Natural killer cell treated with Interleukin-12 subunit alpha and Interleukin-12 subunit beta and Interleukin-15 and Interleukin-18, amount 100 ng/mL, for 72 hours (primary cell): ENCODE measurements at places on chromosomes 2 and 18. TPM values are rescaled to one million over a fixed set of nuclear protein-coding genes. Genes with fewer than 3 reads are reported as not detected.

GRCh38 chr2:69570474-69570873, 73.1 kb downstream of the AAK1 start:
- DNase-seq: no peak

DNA sequence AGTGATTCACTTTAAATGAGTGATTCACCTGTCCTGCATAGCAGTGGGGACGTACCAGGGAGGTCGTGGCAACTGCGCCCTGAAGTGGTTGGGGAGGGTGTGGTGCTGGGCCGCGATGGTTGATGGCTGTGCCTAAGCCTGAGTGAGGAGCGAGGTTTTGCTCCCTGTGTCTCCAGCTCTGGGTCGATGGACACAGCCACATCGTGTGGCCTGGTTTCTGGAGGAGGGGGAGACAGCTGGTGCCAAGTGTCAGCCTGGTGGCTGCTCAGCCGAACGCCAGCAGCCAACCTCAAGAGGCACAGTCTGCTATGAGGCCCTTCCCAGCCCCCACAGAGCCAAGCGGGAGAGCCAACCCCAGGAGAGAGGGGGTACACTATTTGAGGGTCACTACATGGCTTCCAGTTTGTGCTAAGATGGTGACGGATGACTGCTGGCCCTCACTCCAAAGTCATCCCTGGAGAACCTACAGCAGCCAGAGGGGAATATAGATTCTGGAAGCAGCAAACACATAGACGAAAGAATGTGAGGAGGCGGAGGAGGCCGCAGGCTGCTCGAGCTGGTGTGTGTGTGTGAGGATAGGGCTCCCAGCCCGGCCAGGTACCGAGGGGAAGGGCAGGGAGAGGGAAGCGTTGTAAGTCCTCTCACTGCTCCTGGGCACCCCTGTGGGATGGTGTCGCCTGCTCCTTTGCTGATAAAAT, 58.6 kb upstream of the OTOF start:
- no peak for DNase-seq

- DNase-seq: no peak
Observed at GRCh38 chr2:64504774-64505720, 19.1 kb upstream of the AFTPH start.

DNA sequence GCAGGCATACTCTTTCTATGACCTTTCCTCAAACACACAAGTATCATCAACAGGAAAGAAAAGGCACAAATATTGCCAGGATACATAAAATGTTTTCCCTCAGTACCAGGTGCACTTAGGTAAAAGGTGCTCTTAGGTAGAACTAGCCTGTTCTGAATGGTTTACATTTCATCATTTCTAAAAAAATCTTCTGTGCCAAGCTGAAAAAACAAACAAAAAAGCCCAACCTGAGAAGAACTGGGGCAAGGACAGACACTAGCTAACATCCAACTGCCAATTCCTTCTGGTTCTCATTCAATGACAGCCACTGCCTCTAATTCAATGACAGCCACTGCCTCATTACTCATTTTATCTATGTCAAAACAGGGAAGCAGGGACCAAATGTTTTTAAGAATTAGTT, 68.5 kb downstream of the SPIRE1 start:
- no peak for DNase-seq

GRCh38 chr2:66982766-66983165, 414.4 kb upstream of the ETAA1 start:
- no peak for DNase-seq

- DNase-seq: no peak
Observed at GRCh38 chr18:8982416-8983183, 119.9 kb upstream of the NDUFV2 start.

- no peak for DNase-seq
Observed at GRCh38 chr2:64837925-64838641, 151.1 kb upstream of the SLC1A4 start.

DNA sequence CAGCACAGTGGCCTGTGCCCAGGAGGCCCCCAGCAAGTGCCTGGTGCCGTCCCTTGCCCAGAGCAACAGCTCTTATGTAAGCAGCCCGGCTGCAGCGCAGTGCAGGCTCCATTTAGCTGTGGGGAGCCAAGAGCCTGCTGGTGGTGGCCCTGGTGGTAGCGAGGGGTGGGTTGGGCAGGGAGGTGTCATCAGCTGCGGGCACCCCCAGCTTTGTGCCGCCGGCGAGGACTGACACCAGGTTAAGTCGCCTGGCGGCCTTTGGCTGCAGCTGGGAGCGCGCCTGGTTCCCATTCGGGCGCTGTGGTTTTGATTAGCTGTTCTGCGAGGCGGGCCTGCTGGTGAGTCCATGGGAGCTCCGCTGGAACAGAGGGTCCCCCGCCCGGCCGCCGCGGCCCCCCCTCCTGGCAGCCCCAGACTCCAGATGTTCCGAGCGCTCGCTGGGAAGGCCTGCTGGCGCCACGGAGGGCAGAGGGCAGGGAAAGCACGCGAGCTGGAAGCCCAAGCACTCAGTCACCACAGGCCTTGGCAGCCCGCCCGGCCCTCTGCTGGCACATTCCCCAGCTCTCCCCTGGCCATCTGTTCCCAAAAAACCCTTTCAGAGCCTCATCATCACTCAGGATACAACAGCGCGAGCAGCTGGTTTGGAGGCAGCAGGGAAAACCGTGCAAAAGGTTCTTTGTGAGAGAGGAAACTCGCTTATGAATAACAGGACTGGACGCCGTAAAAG, 18.4 kb downstream of the ATOH8 start:
- DNase-seq: no peak

DNA sequence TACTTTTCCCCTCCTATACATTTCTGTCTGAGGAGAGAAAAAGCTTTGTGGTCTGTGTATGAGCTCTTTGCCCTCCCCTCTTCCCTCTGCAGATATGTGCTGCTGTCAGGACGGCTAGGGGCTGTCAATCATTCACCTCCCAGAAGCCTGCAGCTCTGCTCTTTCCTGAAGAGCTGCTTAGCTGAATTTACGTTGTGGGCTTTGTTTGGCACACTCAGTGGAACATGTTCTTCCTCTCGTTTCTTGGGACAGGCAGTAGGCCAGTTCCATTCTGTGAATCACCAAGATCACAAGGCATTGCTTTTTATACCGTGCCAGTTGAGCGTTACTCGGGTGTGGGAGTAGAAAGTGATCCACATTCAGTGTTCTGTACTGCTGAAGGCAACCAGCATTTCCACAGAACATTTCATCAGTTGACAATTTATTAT, 136.7 kb downstream of the LAMA3 start:
- DNase-seq: no peak

DNA sequence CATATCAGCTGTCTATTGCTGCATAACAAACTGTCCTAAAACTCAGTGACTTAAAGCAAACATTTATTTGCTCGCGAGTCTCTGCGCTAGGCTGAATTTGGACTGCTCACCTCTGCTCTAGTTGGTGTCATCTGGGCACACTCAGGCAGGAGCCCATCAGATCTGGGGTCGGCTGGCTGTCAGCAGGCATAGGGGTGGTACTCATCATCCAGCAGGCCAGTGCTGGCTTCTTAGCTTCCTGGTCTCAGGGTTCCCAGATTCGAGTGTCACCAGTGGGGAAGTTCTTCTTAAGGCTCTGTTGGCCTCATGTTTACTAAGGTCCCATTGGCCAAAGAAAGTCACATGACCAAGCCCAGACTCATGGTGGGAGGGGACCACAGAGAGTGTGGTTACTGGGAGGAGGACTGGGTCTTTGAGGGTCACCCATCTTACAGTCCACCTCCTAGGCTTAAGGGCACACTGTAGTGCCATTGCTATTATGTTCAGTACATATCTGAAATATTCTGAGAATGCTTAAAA, 71.6 kb upstream of the ATG16L1 start:
- no peak for DNase-seq

DNA sequence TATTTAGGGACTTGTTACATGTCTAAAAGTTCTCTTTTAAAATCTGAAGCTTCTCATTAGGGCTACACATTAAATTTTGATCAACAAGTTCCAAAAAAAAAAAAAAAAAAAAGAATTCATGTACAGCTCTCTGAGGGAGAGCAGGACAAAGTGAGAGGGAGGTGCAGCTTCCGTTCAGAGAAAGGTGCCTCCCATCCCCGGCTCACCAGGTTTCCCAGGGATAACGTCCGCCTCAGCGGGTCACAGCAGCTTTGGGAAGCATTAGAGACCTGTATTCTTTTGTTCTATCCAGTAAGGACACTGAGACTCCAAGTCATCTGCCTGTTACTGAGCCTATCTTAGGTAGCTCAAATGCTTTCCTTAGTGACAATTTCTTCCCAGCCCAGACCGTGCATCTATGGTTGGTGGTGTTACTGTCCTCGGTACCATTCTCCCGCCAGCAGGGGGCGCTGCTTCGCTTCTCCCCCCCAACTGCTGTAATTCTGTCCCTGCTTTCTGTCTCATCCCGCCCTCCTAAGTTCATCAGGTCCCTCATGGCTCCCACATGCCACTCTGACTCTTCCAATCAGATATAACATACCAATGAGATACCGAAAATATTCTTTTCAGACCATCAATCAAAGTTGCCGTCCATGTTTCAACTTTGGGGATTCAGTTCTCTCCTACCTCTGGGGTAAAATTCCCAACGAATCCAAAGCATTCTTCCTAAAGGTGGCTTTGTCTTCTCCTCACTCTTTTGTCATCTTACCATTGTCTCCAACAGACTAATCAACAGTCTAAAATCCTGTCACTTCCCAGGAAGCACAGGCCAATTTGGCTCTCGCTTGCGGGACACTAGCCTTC, 466.5 kb downstream of the METTL4 start:
- no peak for DNase-seq

DNA sequence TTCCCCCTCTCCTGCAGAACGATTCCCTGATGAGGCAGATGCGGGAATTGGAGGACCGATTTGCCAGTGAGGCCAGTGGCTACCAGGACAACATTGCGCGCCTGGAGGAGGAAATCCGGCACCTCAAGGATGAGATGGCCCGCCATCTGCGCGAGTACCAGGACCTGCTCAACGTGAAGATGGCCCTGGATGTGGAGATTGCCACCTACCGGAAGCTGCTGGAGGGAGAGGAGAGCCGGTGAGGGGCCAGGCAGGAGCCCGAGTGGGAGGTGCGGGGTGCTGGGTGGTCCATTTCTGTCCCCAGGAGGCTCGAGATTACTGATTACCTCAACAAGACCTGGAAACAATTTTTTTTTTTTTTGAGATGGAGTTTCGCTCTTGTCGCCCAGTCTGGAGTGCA, 3.1 kb downstream of the DES start:
- no peak for DNase-seq

- no peak for DNase-seq
Observed at GRCh38 chr2:86383844-86384243, 46.4 kb upstream of the REEP1 start.

DNA sequence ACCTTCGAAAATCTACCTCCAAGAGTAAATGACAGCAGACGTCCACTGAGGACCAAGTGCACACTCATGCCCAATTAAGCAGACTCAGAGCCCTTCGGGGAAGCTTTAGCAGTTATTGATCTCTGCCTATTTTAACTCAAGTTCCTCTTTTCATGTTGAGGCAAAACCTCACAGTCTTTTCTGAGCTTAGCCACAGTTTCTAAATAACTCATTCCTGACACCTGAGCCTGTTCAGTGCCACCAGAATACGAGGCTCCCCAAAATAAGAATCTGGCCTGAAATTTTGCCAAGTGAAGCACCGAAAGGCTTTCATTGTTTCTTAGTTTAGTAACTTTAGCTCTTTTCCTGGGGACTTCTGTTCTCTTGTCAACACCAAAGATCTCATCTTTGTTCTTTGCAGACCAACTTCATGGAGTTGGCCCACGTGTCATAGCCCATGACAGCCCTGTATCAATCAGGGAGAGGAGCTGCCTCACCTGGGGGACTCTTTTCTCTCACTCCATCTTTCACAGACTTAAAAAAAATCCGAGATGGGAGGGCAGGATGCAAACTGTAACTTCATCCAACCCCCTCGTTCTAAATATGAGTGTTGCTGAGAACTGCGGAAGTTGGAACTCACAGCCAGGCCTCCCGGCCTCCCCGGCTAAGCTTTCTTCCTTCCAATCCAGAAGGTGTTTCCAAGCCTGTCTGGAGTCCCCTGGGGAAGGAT, 22.2 kb downstream of the INPP5D start:
- DNase-seq: no peak

GRCh38 chr2:119756837-119757236, 2.9 kb upstream of the PTPN4 start:
- DNase-seq: no peak

- no peak for DNase-seq
Observed at GRCh38 chr2:127355407-127356008, 32.3 kb downstream of the MAP3K2 start.

DNA sequence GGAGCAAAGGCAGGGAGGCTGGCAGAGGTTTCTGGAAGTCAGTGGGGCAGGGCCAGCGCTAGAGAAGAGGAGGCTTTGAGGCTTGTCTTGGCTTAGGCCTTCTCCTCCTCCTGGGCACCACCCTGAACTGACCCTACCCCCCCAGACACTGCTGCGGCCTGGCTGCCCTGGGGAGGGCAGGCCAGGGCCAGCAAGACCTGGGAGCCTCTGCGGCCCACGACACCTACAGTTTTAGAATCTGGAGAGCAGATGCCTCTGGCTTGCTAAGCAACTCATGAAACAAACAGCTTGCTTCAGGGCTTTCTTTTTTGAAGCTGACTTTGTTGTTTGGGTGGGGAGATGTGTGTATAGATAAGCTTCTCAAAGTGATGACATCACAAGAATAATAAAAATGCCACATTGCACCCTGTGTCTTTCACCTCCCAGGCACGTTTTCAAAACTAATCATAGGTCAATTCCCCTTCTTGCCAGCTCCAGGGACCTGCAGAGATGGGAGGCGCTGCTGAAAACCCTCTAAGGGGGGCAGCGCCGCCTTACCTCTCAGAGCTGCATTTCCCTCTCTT, 46.2 kb upstream of the SMAD7 start:
- no peak for DNase-seq

GRCh38 chr2:84474176-84474575, 15.1 kb upstream of the SUCLG1 start:
- no peak for DNase-seq

DNA sequence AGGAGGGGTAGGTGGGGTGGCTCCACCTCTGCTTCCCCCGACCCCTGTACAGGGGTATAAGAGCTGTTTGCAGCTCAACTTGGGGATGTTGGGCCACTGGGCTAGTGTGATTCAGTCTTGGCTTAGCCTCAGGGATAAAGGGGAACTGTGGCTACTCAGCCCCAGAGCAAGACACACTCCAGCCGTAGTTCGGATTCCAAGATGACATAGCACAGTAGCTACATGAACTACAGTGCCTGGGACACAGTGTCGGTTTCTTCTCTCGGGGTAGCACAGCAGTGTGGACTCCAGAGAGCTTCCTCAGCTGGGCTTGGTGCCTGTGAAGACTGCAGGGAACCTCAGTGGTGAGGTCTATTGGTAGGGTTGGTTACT, 21.1 kb downstream of the CARF start:
- DNase-seq: no peak

Gene COL4A4
- total RNA-seq: 0.11 TPM

Gene COPS9
- total RNA-seq: 131 TPM

Gene CNRIP1
- total RNA-seq: not detected

Gene LNPK
- 44.7 TPM for total RNA-seq

Gene INPP5D
- total RNA-seq: 136 TPM

Gene TAF1B
- total RNA-seq: 42.3 TPM

Gene RAX
- total RNA-seq: not detected
